Cardiac septum (tissue), 1 donor: ENCODE measurements at places on chromosomes 7 and 10. TPM values are rescaled to one million over a fixed set of nuclear protein-coding genes. Genes with fewer than 3 reads are reported as not detected.

GRCh38 chr7:86453454-86453853 lies 190.3 kb upstream of the GRM3 start:
- DNase-seq: no peak

GRCh38 chr10:62946278-62946677 lies 130.1 kb upstream of the EGR2 start:
- no peak for DNase-seq

- peak; percentile 39 for DNase-seq
These were observed 299.9 kb upstream of the ZMIZ1 start for GRCh38 chr10:78768876-78769275.

- peak; percentile 36 for DNase-seq
These were observed 378.5 kb downstream of the DNAJB6 start for GRCh38 chr7:157715071-157715937.

AQP1 gene
- total RNA-seq: 155 TPM

PRPS1L1 gene
- total RNA-seq: not detected

COL26A1 gene
- total RNA-seq: not detected

CTAGE4 gene
- total RNA-seq: 0.24 TPM
